ENCODE measurements at places on chromosomes 2 and 18. TPM values are rescaled to one million over a fixed set of nuclear protein-coding genes. Genes with fewer than 3 reads are reported as not detected.

GRCh38 chr18:532018-532417 is 31.5 kb upstream of the COLEC12 start:
- H3K36me3 ChIP-seq, result no peaks in the 10 kb centered on the region
- no peak overlapping the region for H3K27ac ChIP-seq
- no peak overlapping the region for H3K4me3 ChIP-seq
- DNase-seq, result no peak

- no peak overlapping the region for H3K4me3 ChIP-seq
- no peak for DNase-seq
- peaks cover 23% of the 10 kb centered on the region for H3K4me1 ChIP-seq
- no peak overlapping the region for H3K27ac ChIP-seq
- H3K27me3 ChIP-seq, result peaks cover 3% of the 10 kb centered on the region
Observed at GRCh38 chr2:60641811-60642788, 88.6 kb upstream of the BCL11A start.

DNA sequence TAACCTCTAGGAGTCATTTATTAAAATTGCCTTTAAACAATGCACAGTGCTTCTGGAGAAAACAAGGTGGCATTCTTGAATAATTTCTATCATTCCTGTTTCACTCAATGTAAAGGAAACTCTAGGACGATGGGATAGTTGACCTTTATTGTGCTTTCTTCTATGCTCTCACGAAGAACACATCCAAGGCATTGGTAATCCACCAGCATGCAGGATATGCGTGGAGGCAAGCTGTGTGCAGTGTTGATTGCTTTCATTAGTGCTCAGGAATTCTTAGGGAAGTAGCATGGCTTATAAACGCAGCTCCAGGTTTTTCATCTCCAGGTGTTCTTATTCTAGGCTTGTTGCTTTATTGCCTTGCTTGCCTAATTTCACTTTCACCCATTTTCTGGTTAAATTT is 58.4 kb upstream of the CAVIN2 start:
- no peaks in the 10 kb centered on the region for H3K36me3 ChIP-seq
- no peak overlapping the region for H3K4me3 ChIP-seq
- DNase-seq, result no peak
- no peaks in the 10 kb centered on the region for H3K4me1 ChIP-seq
- no peak overlapping the region for H3K27ac ChIP-seq
- H3K27me3 ChIP-seq, result no peaks in the 10 kb centered on the region

DNA sequence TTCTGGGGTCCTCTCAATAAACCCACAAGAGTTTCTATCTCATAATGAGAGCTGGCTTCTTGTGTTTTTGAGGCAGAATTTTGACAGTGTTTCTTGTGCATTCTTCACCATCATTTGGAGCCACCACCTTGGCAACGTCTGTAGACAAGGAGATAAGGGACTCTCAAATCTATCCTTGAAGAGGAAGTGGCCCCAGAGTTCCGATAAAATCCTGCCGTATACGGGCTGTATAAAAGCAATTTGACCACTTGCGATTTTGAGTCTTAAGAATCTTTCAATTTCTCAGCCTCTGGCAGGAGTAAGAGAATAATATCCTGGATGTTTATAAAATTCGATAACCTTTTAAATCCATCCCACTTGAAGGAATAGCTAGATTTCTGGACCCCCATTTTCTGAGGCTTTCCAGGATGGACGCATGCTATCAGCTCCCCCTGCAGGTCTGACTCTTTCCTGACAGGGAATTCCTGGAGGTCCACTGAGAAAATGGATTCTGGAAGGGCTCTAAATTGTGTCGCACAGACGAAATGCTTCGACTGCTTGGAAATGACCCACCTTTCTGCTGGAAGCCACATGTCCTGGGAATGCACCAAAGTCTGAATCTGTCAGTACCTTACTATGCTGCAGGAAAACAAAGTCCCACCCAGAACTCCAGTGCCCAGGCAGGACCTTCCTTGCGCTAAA is 54.1 kb downstream of the E2F6 start:
- H3K4me3 ChIP-seq, result no peak overlapping the region
- H3K27ac ChIP-seq, result no peak overlapping the region
- no peaks in the 10 kb centered on the region for H3K4me1 ChIP-seq
- DNase-seq, result no peak

GRCh38 chr2:12162269-12163247 is 416.1 kb downstream of the LPIN1 start:
- H3K27me3 ChIP-seq, result no peaks in the 10 kb centered on the region
- H3K4me3 ChIP-seq, result no peak overlapping the region

- H3K27me3 ChIP-seq, result peaks cover 4% of the 10 kb centered on the region
- no peaks in the 10 kb centered on the region for H3K36me3 ChIP-seq
- no peak overlapping the region for H3K4me3 ChIP-seq
- no peaks in the 10 kb centered on the region for H3K4me1 ChIP-seq
Observed at GRCh38 chr2:1769703-1770422, 25.5 kb upstream of the PXDN start.

UNC80 gene
- total RNA-seq, result not detected

GRCh38 chr2:16394072-16394985 is 271.3 kb downstream of the CYRIA start:
- H3K36me3 ChIP-seq, result no peaks in the 10 kb centered on the region
- no peak overlapping the region for H3K4me3 ChIP-seq
- no peaks in the 10 kb centered on the region for H3K27me3 ChIP-seq
- H3K27ac ChIP-seq, result no peak overlapping the region
- DNase-seq, result no peak

GRCh38 chr2:177754492-177754873 is 318.1 kb downstream of the PDE11A start:
- H3K4me1 ChIP-seq, result no peaks in the 10 kb centered on the region
- H3K27ac ChIP-seq, result no peak overlapping the region
- peaks cover 16% of the 10 kb centered on the region for H3K27me3 ChIP-seq

DNA sequence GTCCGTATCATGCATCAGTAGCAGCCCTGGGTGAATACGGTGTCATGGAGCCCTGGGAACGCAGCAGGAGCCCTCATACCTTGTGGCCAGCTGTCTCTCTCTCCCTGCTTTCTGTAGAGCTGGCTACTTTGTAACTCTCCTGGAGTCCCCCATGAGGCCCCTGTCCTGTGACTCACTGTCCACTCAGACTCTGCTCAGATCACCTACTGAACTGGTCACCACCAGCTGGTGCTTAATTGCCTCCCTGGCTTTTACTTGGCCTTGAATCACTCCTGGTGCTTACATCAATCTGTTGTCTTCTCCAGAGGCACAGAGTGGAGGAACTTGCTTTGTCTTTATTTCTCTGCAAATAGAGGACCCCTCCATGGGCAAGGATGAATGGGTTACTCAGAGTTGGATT is 172.7 kb downstream of the HRH4 start:
- no peak overlapping the region for H3K4me3 ChIP-seq
- H3K4me1 ChIP-seq, result no peaks in the 10 kb centered on the region
- no peaks in the 10 kb centered on the region for H3K36me3 ChIP-seq
- DNase-seq, result no peak
- H3K27ac ChIP-seq, result no peak overlapping the region
- peaks cover 3% of the 10 kb centered on the region for H3K27me3 ChIP-seq

DNA sequence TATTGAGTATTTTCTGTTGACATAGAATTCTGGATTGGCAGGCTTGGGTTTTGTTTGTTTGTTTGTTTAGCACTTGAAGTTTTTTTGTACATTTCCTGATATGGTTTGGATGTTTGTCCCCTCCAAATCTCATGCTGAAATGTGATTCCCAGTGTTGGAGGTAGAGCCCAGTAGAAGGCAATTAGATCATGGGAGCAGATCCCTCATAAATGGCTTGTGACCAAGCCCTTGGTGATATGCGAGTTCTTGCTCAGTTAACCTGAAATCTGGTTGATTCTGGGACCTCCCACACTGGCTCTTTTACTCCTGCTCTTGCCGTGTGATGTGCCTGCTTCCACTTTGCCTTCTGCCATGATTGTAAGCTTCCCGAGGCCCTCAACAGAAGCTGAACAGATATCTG is 98.0 kb downstream of the PTPN4 start:
- no peak for DNase-seq
- peaks cover 9% of the 10 kb centered on the region for H3K36me3 ChIP-seq
- no peak overlapping the region for H3K27ac ChIP-seq
- no peaks in the 10 kb centered on the region for H3K27me3 ChIP-seq
- peaks cover 32% of the 10 kb centered on the region for H3K4me1 ChIP-seq
- H3K4me3 ChIP-seq, result no peak overlapping the region
